ENCODE measurements at places on chromosomes 12 and 14. TPM values are rescaled to one million over a fixed set of nuclear protein-coding genes. Genes with fewer than 3 reads are reported as not detected.

DNA sequence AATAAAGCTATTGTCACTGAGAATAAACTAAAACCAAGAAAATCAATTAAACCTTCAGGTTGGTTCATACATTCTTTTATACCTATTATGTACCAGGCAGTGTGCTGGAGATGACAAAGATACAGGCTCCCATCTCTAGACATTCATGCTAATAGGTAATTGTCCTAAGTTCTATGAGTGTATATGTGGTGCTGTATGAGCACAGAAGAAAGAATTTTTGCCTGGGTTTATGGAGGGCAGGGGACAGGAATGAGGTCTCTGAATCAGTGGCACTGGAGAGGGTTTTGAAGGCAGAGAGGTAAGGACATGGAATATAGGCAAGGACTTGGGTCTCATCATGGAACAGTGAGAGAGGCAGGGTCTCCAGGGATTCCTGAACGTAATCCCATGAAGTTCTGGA, 38.7 kb downstream of the MAP1LC3B2 start:
- peaks cover 26% of the 10 kb centered on the region for H3K4me1 ChIP-seq
- H3K36me3 ChIP-seq: no peaks in the 10 kb centered on the region
- no peaks in the 10 kb centered on the region for H3K27me3 ChIP-seq
- H3K4me3 ChIP-seq: no peak overlapping the region
- no peak for DNase-seq
- no peak overlapping the region for H3K27ac ChIP-seq

- DNase-seq: no peak
- peaks cover 44% of the 10 kb centered on the region for H3K4me1 ChIP-seq
- H3K27ac ChIP-seq: peak overlapping the region; percentile 96
Observed at GRCh38 chr14:54489731-54490444, 1.1 kb upstream of the GMFB start.

Gene GLIPR1L2
- 0.39 TPM for total RNA-seq

- H3K27ac ChIP-seq: no peak overlapping the region
- no peak for DNase-seq
Observed at GRCh38 chr12:31346267-31346666, 20.3 kb upstream of the SINHCAF start.

DNA sequence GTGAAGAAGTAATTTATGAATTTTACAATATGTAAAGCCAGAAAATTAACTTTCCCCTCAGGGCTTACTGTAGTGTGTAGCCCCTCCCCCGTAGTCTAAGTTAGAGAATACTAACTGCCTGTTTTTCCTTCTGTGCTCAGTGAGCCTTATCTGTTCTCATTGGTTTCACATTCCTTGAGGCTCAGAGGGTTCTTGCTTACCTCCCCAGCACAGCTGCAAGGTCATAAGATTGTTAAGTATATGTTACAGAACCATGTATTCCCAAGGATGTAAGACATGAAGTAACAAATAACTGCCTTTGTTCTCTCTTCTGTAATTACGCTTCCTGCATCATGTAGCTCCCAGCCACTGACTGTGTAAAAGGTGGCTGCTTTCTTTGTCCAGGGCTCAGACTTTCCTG, 1351.1 kb downstream of the TMEM121 start:
- DNase-seq: no peak
- no peak overlapping the region for H3K27ac ChIP-seq
- peaks cover 16% of the 10 kb centered on the region for H3K27me3 ChIP-seq
- no peak overlapping the region for H3K4me3 ChIP-seq
- H3K36me3 ChIP-seq: no peaks in the 10 kb centered on the region

GRCh38 chr14:63933110-63933509, 80.3 kb downstream of the SYNE2 start:
- peak overlapping the region; percentile 25 for H3K4me3 ChIP-seq
- peaks cover 15% of the 10 kb centered on the region for H3K4me1 ChIP-seq
- no peak overlapping the region for H3K27ac ChIP-seq
- H3K36me3 ChIP-seq: peaks cover 3% of the 10 kb centered on the region

GRCh38 chr12:80710727-80711449, 3.5 kb downstream of the MYF6 start:
- peaks cover 46% of the 10 kb centered on the region for H3K27me3 ChIP-seq
- H3K4me3 ChIP-seq: no peak overlapping the region
- H3K27ac ChIP-seq: no peak overlapping the region
- H3K4me1 ChIP-seq: no peaks in the 10 kb centered on the region
- DNase-seq: no peak
- peaks cover 3% of the 10 kb centered on the region for H3K36me3 ChIP-seq

DNA sequence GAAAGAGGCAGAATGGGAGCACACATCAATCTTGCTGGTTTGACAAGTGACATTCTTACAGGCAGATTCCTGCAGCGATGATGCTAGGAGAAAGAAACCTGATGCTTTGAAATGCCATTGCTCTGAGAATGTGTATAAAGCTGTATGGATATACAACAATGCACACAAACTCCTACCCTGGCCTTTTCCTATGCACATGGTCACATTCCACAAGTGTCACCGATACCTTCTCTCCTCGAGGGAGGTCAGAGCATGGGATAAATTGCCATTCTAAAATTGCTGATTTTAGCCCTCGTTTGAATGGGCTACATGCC, 11.9 kb downstream of the FGF6 start:
- no peak overlapping the region for H3K4me3 ChIP-seq
- H3K27me3 ChIP-seq: no peaks in the 10 kb centered on the region
- no peak overlapping the region for H3K27ac ChIP-seq
- no peaks in the 10 kb centered on the region for H3K36me3 ChIP-seq
- no peaks in the 10 kb centered on the region for H3K4me1 ChIP-seq

DNA sequence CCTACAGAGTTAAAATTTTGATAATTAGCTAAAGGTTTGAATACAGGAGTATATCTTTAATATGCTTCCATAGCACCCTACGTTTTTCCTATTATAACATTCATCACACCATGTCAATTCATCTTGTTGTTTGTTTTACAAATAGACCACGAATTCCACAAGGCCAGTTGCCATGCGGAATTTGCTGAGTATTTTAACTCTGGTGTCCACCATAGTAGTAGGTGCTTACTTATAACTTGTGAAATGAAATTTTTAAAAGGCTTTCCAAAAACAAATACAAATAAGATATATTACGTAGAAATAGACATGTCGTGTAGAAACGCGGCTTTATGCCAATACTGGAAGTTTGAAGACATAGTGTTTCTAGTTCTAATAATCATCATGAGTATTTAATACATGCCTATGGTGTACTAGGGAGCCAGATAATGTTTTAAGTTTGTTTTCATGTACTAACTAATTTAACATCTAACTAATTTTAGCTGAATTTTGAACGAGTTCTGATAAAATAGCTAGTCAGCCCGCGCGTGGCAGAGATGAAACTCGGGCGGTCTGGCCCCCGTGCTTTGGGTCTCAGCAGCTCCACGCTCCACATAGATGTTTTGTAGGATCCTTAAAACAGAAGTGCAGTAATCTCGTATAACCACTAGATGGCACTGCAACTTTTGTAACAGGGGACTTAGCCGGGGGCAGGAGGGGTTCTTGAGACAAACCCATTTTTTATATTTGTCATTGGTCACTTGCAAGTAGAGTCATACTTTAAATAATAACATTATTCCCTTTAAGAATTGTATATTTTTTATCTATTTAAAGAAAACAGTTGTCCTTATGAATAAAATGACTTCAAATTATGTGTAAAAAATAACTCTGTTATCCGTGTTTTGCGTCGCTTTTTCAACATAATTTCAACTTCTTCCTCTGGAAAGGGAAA, 10.2 kb downstream of the CD69 start:
- H3K27me3 ChIP-seq: no peaks in the 10 kb centered on the region
- peaks cover 46% of the 10 kb centered on the region for H3K4me1 ChIP-seq
- peaks cover 34% of the 10 kb centered on the region for H3K36me3 ChIP-seq
- H3K27ac ChIP-seq: peak overlapping the region; percentile 51
- DNase-seq: peak; percentile 72

- H3K27me3 ChIP-seq: no peaks in the 10 kb centered on the region
- H3K36me3 ChIP-seq: peaks cover 16% of the 10 kb centered on the region
- DNase-seq: no peak
- H3K4me1 ChIP-seq: peaks cover 5% of the 10 kb centered on the region
Observed at GRCh38 chr14:73149753-73150152, 13.4 kb downstream of the PSEN1 start.

Gene HOXC12
- not detected for total RNA-seq

DNA sequence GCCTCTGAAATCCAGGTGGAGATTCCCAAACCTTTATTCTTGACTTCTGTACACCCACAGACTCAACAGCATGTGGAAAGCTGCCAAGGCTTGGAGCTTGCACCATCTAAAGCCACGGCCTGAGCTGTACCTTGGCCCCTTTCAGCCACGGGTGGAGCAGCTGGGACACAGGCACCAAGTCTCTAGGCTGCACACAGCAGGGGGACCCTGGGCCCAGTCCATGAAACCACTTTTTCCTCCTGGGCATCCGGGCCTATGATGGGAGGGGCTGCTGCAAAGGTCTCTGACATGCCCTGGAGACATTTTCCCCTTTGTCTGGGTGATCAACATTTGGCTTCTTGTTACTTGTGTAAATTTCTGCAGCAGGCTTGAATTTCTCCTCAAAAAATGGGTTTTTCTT, 32.0 kb downstream of the EIF2S3B start:
- no peak for DNase-seq
- peaks cover 13% of the 10 kb centered on the region for H3K4me1 ChIP-seq

DNA sequence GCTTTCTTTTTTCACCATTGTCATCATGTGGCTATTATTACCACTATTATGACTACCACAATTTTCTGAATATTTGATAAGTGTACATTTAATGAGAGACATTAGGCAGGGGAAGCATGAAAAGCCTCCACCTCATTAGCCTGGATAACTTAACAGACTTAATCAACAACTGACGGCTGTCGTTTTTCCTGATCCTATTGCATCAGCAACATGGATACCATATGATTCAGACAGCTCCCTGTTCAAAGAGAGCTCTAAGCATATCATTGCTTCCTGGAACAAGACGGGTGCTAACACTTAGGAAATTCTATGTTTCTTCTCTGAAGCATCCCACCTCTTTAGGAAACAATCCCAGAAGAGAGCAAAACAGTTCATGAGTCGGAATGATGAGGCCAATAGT, 765.2 kb downstream of the NOVA1 start:
- no peaks in the 10 kb centered on the region for H3K4me1 ChIP-seq
- H3K27me3 ChIP-seq: no peaks in the 10 kb centered on the region
- H3K36me3 ChIP-seq: no peaks in the 10 kb centered on the region
- H3K4me3 ChIP-seq: no peak overlapping the region

- no peak for DNase-seq
- no peaks in the 10 kb centered on the region for H3K27me3 ChIP-seq
- no peak overlapping the region for H3K27ac ChIP-seq
- H3K4me1 ChIP-seq: peaks cover 35% of the 10 kb centered on the region
- peaks cover 48% of the 10 kb centered on the region for H3K36me3 ChIP-seq
Observed at GRCh38 chr14:30998100-30998706, 27.2 kb upstream of the AP4S1 start.

Gene GPR137C
- 0.14 TPM for total RNA-seq

Gene GABARAPL1
- total RNA-seq: 2.3 TPM

DNA sequence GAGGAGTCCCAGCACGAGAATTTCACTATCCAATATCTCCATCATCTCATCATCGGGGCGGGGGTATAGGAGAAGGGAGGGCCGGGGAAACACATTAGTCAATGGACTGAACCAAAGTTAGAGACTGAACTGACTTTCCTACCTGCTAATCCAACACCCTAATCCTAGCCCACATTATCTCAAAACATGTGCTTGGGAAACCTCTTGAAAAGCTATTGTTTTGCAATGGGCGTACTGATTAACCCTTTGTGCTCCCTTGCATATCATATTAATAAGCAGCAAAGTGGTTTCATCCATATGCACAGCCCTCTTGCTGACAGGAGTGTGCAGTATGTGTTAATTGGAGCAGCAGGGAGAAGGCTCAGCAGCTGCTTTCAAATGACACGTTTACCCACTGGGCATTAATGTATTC, 125.7 kb upstream of the GRIP1 start:
- no peak overlapping the region for H3K27ac ChIP-seq
- H3K27me3 ChIP-seq: no peaks in the 10 kb centered on the region
- H3K4me3 ChIP-seq: no peak overlapping the region
- no peak for DNase-seq

GRCh38 chr12:123973552-123974341, 732 bp downstream of the ZNF664 start:
- H3K27me3 ChIP-seq: no peaks in the 10 kb centered on the region
- peak; percentile 48 for DNase-seq
- peak overlapping the region; percentile 86 for H3K4me3 ChIP-seq
- peak overlapping the region; percentile 66 for H3K27ac ChIP-seq
- peaks cover 11% of the 10 kb centered on the region for H3K36me3 ChIP-seq

DNA sequence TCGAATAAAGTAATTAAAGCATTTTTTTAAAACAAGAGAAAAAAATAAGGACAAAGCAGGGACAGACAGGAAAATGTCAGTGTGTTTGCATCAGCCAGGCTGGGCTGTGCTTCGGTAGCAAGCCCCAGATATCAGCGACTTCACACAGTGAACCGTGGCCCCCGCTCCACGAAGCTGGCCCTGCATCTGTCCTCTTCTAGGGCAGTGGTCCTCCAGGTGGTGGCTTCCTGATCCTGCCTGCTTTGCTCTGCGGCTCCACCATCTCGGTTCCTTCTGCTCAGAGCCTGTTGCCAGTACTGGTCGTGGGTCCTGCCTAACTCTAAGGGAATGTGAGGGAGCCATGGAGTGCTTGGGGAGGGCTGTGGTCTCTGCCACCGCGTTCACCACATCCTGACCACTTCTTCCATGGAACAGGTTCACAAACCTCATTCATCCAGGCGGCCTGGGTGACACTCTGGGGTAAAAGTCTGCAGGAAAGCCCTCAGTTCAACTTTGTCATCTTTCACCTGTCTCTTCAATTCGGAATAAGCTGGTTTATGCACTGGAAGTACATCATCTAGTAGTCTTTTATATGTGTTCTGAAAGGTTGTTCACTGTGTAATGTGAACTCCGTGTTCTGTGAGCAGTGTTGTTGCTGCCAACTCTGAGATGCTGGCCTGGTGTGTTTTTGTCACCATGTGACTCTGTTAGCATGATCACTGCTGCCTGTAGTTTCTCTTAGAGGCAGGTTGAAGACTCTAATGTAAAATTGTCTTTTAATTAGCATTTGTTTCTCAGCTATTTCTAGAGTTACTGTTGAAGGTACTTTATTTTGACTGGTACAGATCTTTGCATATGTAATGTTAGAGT, 47.9 kb downstream of the ANKRD9 start:
- H3K4me3 ChIP-seq: no peak overlapping the region
- no peak overlapping the region for H3K27ac ChIP-seq
- peak; percentile 10 for DNase-seq
- no peaks in the 10 kb centered on the region for H3K27me3 ChIP-seq
- H3K36me3 ChIP-seq: peaks cover 10% of the 10 kb centered on the region

- no peak overlapping the region for H3K27ac ChIP-seq
- DNase-seq: no peak
- H3K36me3 ChIP-seq: no peaks in the 10 kb centered on the region
- peaks cover under 1% of the 10 kb centered on the region for H3K4me1 ChIP-seq
Observed at GRCh38 chr12:130127912-130128789, 34.1 kb upstream of the FZD10 start.

GRCh38 chr14:75531660-75532317, 9.5 kb downstream of the BATF start:
- H3K4me1 ChIP-seq: peaks cover 77% of the 10 kb centered on the region
- H3K36me3 ChIP-seq: peaks cover 82% of the 10 kb centered on the region

Gene PLA2G1B
- total RNA-seq: not detected
